ENCODE measurements at places on chromosomes 7 and 10. TPM values are rescaled to one million over a fixed set of nuclear protein-coding genes. Genes with fewer than 3 reads are reported as not detected.

HOGA1 gene
- total RNA-seq = 1.8 TPM

MMD2 gene
- not detected for total RNA-seq

CAV2 gene
- 188 TPM for total RNA-seq

GRK5 gene
- total RNA-seq = 9.9 TPM

TRPV5 gene
- not detected for total RNA-seq

RBP3 gene
- total RNA-seq = not detected

HEPACAM2 gene
- total RNA-seq = not detected

SPDYE2B gene
- not detected for total RNA-seq

ABCF2 gene
- total RNA-seq = 62.0 TPM

LGI1 gene
- not detected for total RNA-seq

STX1A gene
- total RNA-seq = 69.1 TPM

CADPS2 gene
- total RNA-seq = 0.03 TPM

SSC4D gene
- 0.73 TPM for total RNA-seq

PLAU gene
- 121 TPM for total RNA-seq

MDFIC gene
- 23.8 TPM for total RNA-seq

TFR2 gene
- total RNA-seq = 2.6 TPM
